ENCODE measurements at places on chromosomes 3 and 15.

DNA sequence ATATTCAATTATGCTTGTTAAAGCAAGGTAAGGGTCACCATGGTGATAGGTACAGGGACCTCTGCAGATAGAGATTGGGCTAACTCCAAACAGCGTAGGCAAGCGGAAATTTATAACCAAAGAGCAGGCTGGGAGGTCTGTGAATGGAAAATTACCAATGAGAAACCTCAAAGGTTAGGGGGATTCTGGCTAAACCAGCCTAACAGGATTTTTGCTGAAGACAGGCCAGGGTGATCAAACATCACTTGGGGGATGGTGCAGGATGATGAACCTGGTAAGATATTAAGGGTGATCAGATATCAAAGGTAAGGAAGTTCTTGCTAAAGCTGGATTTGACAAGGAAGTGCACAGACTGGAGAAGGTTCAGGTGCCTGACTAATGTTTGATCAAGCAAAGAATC is 35.3 kb upstream of the SNRPN start:
- DNase-seq, result no peak

GRCh38 chr3:133525435-133525834 is 48.1 kb upstream of the CDV3 start:
- DNase-seq, result no peak

DNA sequence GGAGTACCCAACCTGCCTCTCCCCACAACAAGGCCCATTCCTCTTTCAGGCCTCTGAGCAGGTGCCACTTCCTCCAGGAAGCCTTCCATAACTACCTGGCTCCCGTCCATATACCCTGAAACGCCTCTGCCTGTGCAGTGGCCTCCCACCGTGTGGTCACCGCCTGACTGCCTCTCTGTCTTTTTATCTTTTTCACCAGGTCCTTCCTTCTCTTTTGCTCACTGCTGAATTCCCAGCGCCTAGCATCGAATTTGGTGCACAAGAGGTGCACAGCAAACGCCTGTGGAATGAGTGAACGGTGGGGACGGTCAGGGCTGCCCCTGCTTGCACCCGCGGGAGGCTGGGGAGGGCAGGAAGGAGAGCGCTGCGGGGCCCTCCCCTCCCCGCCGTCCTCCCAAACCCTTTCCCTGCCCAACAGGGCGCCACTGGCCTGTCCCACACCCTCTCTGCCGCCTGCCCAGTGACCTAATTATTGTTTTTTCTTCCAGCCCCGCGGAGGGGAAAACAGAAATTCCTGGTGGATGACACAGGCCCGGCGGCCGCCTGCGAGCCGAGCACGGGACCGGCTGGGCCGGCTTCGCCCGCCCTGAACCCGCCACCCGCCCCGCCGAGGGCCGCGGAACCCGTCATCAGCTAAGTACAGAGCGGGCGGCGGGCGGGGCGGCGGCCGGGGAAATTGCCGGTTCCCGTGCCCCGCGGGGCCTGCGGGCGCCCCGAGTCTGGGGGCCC is 140.1 kb downstream of the SMAD6 start:
- peak; percentile 9 for DNase-seq

GRCh38 chr15:38316311-38316710 is 63.7 kb downstream of the SPRED1 start:
- no peak for DNase-seq

DNA sequence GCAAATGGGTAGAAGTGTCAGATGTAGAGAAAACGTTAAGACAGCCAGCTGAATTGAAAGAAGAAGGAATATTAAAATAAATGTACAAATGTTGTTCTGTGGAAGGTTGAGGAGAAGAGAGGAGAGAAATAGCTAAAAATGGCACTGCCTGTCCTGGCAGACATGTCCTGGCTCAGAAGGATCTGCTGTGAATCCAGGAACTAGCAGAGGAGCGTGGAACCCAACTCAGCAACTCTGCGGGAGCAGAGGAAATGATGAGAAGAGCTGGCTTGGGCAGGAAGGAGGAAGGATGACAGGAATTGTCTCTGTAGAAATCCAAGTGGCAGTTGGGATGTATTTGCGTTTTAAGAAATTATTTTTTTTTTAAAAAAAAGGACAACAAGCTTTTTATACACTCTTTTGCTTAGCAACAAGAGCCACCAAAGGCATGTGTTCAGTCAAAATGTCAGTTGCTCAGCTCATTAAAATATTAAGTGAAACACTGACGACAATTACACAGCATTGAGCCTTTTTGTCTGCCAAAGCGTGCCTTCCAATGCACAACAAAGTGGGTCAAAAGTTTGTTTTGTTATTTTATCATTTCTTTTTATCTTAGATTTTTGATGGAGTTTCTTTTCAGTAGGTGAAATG is 16.1 kb downstream of the NANOGP8 start:
- no peak for DNase-seq

Data from NCI-H2081 (cell line).